ENCODE measurements at places on chromosomes 7 and 10.

- DNase-seq = no peak
Measured at GRCh38 chr7:24926623-24927524, 53.1 kb downstream of the OSBPL3 start.

GRCh38 chr10:4768416-4768815 lies 57.6 kb upstream of the AKR1E2 start:
- no peak for DNase-seq

DNA sequence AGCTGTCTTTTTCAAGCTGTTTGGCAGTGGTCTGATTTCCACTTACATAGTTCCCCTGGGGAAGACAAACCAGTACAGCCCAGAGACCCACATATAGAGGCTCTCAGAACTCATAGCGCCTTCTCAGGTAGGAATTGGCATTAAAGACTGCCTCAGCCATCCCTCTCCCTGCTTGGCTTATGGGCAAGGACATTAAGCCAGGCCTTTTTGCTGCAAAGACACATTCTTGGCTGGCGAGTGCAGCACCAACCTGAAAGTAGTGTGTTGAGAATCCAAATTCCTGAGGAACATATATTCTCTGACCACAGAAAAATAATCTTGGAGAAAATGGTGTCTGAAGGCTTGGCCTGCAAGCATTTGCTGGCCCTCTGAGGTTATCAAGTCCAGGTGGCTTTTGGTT lies 39.2 kb upstream of the HPS1 start:
- no peak for DNase-seq

GRCh38 chr10:13830385-13830784 lies 243.6 kb downstream of the PRPF18 start:
- no peak for DNase-seq

- no peak for DNase-seq
Measured at GRCh38 chr10:61891906-61892585, 9.5 kb upstream of the ARID5B start.

GRCh38 chr7:18647582-18647981 lies 152.0 kb downstream of the HDAC9 start:
- no peak for DNase-seq

DNA sequence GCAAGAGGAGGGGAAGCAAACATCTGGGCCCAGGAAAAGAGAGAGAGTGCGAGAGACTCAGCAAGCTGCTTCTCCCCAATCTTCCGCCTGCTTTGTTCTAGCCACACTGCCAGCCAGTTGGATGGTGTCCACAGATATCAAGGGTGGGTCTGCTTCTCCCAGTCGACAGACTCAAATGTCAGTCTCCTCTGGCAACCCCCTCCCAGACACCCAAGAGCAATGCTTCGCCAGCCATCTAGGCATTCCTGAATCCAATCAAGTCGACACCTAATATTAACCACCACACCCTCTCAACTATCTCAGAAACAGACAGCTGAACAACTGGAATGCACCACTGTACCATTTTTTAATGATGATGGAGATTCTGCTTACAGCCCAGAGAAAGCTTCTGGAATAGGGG lies 57.1 kb downstream of the FAM107B start:
- no peak for DNase-seq

GRCh38 chr10:89032141-89032891 lies 41.7 kb downstream of the FAS start:
- DNase-seq = peak; percentile 50

- no peak for DNase-seq
Measured at GRCh38 chr7:108291791-108292440, 161.8 kb upstream of the LAMB4 start.

- DNase-seq = no peak
Measured at GRCh38 chr7:66423729-66424128, 205.0 kb upstream of the KCTD7 start.

DNA sequence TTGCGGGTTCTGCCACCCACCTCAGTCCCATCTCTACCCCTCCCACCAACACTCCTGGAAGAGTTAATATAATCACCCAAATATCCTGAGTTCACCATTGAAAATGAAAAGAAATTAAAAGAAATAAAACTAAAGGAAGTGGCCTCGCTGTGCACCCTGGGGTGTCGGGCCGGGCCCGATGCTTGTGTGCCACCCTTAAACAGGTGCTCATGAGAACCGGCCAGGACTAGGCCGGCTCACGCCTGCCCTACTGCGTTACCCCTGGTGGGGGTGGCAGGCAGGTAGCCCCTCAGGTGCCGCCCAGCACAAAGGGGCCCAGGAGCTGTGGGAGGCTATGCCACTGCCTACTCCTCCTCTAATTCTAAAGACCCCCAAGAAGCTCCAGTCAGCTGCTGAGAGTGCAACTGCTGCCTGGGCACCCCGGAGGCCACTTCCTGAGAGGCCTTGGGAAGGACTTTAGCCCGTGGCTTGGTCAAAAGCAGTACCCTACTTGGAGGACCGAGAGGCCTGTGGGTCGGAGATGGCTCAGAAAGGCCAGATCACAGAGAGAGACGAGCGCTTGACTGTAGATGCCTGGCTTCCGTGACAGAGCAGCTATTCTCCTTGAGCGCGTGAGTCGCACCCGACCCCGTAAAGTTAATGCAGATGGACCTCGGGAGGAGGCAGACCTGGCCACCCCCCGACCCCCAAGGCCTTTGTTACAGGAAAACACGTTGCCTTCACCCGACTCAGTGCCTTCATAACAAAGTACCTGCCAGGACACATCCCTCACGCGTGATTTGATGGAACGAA lies 51.0 kb upstream of the PPP2R2D start:
- no peak for DNase-seq

DNA sequence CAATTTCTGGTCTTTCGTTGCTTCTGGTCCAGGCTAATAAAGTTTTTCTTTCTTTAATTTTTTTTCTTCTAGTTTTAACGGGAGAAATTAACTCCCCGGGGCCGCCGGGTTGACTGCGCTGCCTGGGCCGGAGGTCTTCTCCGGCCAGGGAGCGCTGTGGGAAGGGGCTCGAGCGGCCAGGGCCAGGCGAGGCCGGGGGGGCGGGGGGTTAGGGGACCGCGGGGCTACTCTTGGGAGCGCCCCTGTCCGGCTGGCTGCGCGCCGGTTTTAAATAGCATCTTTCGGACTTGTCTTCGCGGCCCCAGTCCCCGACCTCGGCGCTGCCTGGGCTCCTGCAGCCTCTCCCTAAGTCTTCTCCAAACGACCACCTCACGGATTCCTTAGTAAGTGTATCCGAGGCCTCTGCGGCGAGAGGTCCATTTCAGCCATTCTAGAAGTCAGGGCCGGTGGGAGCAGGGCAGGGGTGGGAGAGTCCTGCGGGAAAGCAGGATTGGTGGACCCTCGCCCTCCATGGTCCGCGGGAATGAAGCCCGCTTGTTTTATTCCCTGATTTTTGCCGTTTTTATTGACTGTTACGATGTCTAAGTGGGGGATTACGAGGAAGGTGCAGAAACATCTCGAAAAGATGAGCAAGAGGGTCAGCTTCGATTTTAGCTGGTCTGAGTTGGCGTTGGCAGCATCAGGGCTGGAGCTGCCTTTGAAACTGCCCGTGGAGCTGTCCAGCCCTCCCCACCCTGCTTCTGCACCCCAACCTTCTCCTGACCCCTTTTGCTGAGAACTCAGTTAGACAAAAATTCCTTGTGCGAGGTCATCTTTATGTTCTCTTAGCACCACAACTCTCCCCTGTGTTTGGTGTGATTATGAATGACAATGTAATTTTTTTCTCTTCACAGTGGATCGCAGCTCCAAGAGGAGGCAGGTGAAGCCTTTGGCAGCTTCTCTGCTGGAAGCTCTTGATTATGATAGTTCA lies 555 bp downstream of the PHF14 start:
- no peak for DNase-seq
